Aorta (tissue), 5 donors: ENCODE measurements at places on chromosomes 13 and 19. TPM values are rescaled to one million over a fixed set of nuclear protein-coding genes. Genes with fewer than 3 reads are reported as not detected.

Gene FREM2
- total RNA-seq: 0.16 TPM

GRCh38 chr13:106314417-106314816 lies 221.0 kb downstream of the EFNB2 start:
- DNase-seq: no peak
- H3K4me1 ChIP-seq: no peaks in the 10 kb centered on the region
- H3K27me3 ChIP-seq: no peaks in the 10 kb centered on the region
- no peaks in the 10 kb centered on the region for H3K36me3 ChIP-seq

GRCh38 chr19:17869114-17869608 lies 2.6 kb upstream of the SLC5A5 start:
- no peaks in the 10 kb centered on the region for H3K27me3 ChIP-seq
- H3K36me3 ChIP-seq: no peaks in the 10 kb centered on the region
- no peak for DNase-seq
- H3K4me3 ChIP-seq: no peak overlapping the region

Gene CEACAM7
- total RNA-seq: 0.26 TPM

DNA sequence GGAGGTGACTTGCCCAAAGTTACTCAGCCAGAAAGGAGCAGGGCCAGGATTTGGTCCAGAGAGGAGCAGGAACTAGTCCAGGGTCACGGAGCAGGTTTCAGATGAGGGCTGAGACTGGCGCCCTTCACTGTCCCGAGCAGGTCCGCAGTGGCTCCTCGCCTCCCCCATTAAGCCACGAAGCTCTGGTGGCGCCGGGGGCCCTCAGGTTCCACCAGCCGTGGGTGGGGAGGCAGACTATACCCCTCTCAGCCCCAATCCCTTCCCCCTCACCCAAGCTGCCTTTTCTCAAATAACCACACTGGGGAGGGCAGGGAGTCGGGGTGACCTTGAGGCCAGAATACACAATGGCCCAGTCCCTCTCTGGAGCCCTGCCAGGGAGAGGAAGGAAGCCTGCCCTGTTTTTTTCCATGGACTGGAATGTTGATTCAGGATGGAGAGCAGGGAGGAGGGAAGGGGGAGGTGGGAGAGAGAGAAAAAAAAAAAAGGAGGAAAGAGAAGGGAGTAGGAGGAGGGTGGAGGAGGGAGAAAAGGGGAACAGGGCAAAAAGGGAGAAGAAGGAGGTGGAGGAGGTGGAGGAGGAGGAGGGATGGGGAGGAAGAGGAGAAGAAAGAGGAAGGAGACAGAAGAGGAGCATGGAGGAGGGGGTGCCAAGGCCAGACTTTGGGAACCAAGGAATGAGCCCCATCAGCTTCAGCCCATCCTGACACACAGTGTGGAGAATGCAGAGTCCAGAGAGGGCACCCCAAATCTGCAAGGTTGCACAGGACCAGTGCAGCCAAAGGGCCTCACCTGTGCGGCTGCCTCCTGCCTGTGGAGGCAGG lies 19.7 kb downstream of the CEACAM16 start:
- peak overlapping the region; percentile 39 for H3K27ac ChIP-seq
- no peaks in the 10 kb centered on the region for H3K4me1 ChIP-seq
- H3K4me3 ChIP-seq: no peak overlapping the region

Gene ZNF418
- 10.1 TPM for total RNA-seq
